ENCODE measurements at places on chromosomes 6 and 20. TPM values are rescaled to one million over a fixed set of nuclear protein-coding genes. Genes with fewer than 3 reads are reported as not detected.

Gene BPIFB2
- not detected for total RNA-seq

Gene ENPP1
- total RNA-seq, result 3.9 TPM

Gene UBD
- total RNA-seq, result not detected

Gene ZSCAN9
- total RNA-seq, result 9.2 TPM

Gene CEP162
- 5.5 TPM for total RNA-seq

Gene PDYN
- total RNA-seq, result not detected

Gene DEFB124
- not detected for total RNA-seq

Gene GSTA2
- total RNA-seq, result not detected

Gene SPATA2
- total RNA-seq, result 6.5 TPM

Gene PTCRA
- not detected for total RNA-seq

Gene TRIM10
- total RNA-seq, result not detected

Gene TFAP2B
- not detected for total RNA-seq

Gene POPDC3
- 34.5 TPM for total RNA-seq

Gene SMPD2
- 4.8 TPM for total RNA-seq

Gene SPATA25
- total RNA-seq, result 1.6 TPM

Gene SLPI
- 44.2 TPM for total RNA-seq

Gene PIGT
- 104 TPM for total RNA-seq

Gene RCAN2
- total RNA-seq, result 152 TPM

Gene PCSK2
- 1.4 TPM for total RNA-seq

Gene MCCD1
- not detected for total RNA-seq
